ENCODE measurements at places on chromosomes 1 and 21.

DNA sequence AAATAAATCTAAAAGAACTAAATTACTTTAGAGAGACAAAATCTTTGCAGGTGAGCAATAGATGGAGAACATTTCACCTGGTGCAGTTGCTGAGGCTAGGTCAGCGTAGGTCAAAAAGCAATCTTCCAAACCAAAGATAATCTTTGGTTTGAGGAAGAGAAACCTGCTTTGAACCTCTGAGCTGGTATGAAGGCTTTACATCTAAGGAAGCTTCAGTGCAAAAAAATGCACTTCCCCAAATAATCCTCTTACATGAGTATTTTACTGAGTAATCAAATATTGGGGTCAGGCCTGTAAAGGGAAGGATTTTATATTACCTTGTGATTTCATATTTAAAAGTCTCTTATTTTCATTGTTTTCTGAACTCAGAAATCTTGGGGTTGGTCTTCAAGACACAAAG is 223.6 kb downstream of the SRGAP2C start:
- no peak for DNase-seq

DNA sequence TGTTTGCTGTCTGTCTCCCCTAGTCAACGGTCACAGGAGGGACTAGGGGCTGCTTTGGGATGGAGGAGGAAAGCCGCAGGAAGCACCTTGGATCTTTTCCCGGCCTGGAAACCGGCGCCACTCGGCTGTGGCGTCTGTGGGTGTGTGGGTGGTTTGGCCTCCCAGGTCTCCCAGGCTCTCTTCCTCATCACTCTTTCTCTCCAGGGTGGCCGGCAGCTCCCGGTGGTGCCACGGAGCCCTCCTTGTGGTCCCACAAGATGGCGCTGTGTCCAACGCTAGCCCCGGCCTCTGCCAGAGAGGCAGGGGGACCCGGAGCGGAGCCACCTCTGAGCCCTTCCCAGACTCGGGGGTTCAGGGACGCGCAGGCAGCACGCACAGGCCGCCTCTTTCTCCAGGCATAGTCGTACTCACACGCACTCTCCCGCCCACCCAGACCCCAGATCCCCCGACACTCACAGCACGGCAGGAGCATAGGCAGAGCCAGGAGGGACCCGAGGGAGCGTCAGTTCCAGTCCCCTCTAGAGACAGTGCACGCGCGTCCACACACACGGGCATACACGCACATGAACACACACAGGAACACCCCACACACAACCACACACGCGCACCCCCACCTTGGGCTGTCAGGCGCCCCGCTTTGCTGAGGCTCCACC is 31.2 kb downstream of the CDCP2 start:
- DNase-seq: no peak

GRCh38 chr1:243433737-243434370 is 178.0 kb downstream of the SDCCAG8 start:
- DNase-seq: no peak

GRCh38 chr1:247557926-247558674 is 9.2 kb downstream of the GCSAML start:
- no peak for DNase-seq

GRCh38 chr21:38151021-38151645 is 105.7 kb upstream of the KCNJ15 start:
- DNase-seq: no peak

DNA sequence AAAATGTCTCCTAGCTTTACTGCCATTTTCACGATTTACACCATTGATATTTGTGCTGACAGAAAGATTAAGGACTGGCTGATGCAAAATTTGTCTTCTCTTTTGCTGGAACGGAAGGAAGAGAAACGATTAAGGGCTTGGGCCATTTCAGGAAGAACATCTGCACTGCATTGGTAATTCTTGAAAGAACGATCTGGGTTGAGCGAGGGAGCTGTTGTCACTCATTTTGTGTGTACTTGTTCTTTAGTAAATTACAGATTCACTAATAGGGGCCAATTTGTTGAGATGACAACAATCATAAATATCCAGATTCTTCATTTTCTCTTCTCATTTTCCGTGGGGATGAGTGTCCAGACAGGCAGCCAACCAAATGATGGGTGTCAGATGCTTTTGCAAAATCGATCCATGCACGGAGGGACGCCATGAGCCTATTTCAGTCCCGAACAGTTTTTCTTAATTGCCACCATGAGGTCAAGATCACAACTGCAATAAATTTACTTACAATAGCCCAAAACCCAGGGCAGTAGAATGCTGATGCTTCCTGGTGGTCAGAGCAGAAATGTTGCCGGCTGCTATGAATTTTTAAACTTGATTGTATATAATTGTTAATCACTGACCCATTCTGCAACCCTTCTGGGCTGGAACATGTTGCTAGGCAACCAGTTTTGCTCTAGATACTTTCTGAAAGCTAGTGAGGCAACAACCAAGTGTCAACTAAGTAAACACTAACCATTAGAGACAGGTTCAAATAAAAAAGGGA is 132.4 kb upstream of the TIAM1 start:
- no peak for DNase-seq

- no peak for DNase-seq
Measured at GRCh38 chr1:244324176-244324883, 127.4 kb downstream of the ADSS2 start.
